Dermis microvascular lymphatic vessel endothelial cell (primary cell): ENCODE measurements at places on chromosomes 12 and 14.
A peak's percentile ranks its signal among the peaks of the same experiment; 100 is the strongest.

- peak; percentile 36 for DNase-seq
Measured at GRCh38 chr14:74302152-74302628, 544 bp downstream of the ABCD4 start.

DNA sequence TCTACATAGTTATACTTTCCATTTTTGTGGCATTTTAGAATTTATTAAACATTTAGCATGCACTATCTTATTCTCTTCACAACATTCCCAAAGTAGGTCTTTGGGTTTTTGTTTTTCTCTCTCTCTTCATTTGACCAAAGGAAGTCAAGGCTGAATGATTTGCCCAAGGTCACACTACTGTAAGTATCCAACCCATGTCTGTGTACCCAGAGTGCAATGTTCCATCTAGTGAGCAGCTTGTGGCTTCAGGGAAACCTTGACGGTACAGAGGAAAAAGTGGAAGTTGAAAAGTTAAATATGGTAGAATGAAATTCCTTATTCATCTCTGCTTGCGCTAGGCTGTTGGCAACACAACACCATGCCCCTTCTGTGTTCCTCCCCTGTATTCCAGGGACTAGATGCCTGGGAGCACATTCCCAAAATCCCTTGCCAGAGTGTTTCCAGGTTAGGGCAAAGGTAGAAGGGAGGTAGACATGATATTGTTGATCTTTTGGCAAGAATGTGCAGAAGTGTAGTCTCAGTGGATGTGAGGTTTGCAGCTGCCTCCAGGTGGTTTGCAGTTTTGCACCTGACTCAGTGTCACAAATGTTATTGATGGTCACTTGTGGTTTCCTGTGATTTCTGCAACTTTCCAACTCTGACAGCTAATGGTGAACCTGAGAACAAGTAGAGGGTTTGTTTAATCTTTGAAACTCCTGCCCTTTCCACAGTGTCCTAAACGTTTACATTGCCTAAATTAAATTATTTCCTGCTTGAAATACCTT, 196.7 kb downstream of the RMST start:
- DNase-seq, result no peak

GRCh38 chr14:44417809-44418208, 89.3 kb downstream of the FSCB start:
- DNase-seq, result no peak

DNA sequence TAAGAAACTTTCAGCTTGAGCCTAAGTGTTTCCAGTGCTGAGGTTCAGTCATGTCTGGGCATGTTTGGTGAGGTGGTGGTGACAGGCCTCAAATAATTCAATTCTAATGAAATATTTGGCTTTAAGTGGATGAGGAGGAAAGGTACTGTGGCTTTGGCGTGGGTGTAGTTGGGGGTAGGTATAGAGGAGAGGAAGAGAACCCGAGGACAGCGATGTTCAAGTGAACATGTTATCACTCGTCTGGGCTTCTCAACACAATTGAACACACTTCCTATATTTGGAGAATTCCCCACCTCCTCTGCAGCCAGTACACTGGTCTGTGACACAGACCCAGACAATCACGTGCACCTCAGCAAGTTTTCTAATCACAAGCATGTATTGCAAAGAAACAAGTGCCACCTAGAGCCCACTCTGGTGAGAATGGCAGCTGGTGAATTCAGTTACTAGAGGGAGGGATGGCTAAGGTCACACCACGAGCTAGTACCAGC, 53.0 kb downstream of the IFNG-AS1 start:
- no peak for DNase-seq

DNA sequence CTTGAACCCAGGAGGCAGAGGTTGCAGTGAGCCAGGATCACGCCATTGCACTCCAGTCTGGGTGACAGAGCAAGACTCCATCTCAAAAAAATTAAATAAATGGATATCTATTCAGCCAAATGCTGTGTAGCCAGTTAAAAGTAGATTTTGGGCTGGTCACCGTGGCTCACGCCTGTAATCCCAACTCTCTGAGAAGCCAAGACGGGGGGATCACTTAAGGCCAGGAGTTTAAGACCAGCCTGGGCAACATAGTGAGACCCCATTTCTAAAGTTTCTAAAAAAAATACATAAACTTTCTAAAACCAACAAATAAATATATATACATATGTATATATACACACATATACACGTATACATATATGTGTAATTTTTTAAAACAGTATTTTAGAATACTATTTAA, 188.8 kb downstream of the FBXL14 start:
- no peak for DNase-seq

- DNase-seq, result peak; percentile 19
Measured at GRCh38 chr12:79687711-79688260, 3.0 kb downstream of the PAWR start.

DNA sequence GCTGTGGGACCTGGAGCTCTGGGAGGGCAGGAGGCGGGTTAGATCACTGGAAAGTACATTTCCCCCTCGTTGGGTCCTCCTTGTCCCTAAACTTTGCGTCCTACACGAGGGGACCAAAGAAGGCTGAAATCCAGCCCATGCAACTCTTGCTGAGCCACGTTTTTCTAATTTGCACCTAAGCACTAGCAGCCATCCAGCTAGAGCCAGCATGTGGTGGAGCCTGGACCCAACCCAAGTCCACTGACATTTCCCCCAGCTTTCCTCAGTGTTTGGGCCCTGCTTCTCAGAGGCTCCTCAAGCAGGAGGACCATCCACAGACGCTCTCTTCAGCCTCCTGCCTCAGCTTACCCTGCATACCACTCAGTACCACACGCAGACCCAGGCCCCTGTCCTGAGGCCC, 49.7 kb downstream of the TSPAN11 start:
- no peak for DNase-seq

- DNase-seq, result peak; percentile 44
Measured at GRCh38 chr14:34300882-34301734, 160.9 kb downstream of the SPTSSA start.

DNA sequence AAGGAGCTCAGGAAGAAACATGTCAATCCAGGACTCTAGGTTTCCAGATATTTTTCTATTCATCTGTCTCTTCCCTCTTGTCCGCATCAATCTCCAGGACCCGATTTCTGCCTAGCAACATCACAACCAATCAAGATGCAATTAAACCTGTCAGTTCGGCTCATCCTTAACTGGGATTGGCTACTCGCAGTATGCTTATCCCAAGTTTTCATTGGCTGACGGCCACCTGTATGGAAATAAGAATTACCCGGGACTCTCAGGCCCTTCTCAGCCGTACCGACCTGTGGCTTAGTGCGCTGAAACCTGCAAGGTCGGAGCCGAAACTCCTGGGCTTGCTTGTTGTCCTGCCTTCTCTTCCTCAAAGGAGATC, 20.4 kb upstream of the ATP5MC2 start:
- DNase-seq, result peak; percentile 86

- peak; percentile 63 for DNase-seq
Measured at GRCh38 chr12:13203034-13203922, 6.8 kb downstream of the EMP1 start.

GRCh38 chr14:105850853-105851581, 324.6 kb downstream of the TMEM121 start:
- DNase-seq, result no peak

GRCh38 chr14:98323836-98324235, 948.2 kb downstream of the BCL11B start:
- DNase-seq, result no peak

DNA sequence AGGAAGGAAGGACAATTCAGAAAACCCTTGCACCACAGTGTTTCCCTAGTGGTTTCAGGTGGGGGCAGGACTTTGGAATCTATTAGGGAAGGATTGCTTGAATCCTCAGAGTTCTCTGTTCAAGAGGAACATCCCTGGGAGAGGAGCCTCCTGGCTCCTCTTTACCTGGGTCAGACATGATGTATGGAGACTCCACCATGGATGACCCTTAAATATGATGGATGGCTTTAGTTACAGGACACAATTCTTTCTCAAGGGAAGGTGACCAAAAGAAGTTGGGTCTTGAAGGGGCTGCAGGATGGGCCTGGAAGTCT, 396.6 kb downstream of the NRXN3 start:
- no peak for DNase-seq

DNA sequence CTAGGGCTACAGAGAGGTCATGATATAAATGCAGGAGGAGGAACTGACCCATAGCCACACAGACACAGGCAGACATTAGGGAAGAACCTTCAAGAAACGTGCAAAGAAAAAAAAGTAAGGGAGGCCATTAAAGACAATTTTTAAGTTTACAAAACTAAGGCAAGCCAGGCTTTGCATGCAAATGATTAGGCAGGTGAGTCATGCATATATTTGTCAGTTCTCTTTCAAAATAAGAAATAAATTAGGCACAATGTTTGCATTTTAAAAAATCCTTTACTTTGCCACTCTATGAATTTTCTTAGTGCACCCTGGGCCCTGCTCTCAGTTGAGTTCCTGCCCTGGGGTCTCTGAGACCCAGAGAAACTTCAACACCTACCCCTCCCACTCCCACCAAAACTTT, 75.0 kb downstream of the PRMT8 start:
- no peak for DNase-seq

GRCh38 chr12:118690506-118690905, 290.8 kb upstream of the SRRM4 start:
- DNase-seq, result no peak

DNA sequence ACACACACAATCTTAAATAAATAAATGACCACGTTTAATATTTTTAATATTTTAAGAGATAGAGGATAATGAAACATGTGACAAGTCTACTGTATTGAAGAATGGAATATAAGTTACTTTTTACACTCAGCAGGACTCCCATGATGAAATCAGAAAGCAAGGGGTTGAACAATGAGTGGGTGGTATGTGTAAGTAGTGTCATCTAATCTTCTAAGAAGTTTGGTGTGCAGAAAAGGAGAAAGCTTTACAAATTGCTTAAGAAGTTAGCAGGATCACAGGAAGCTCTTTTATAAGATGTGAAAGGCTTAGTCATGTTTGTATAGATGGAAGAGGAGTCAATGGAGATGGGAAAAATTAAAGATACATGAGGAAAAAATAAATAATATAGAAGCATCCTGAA, 47.8 kb downstream of the SLC15A5 start:
- no peak for DNase-seq

- DNase-seq, result no peak
Measured at GRCh38 chr14:53695692-53696214, 260.9 kb downstream of the BMP4 start.

- no peak for DNase-seq
Measured at GRCh38 chr12:116562090-116562489, 2.9 kb downstream of the MAP1LC3B2 start.

DNA sequence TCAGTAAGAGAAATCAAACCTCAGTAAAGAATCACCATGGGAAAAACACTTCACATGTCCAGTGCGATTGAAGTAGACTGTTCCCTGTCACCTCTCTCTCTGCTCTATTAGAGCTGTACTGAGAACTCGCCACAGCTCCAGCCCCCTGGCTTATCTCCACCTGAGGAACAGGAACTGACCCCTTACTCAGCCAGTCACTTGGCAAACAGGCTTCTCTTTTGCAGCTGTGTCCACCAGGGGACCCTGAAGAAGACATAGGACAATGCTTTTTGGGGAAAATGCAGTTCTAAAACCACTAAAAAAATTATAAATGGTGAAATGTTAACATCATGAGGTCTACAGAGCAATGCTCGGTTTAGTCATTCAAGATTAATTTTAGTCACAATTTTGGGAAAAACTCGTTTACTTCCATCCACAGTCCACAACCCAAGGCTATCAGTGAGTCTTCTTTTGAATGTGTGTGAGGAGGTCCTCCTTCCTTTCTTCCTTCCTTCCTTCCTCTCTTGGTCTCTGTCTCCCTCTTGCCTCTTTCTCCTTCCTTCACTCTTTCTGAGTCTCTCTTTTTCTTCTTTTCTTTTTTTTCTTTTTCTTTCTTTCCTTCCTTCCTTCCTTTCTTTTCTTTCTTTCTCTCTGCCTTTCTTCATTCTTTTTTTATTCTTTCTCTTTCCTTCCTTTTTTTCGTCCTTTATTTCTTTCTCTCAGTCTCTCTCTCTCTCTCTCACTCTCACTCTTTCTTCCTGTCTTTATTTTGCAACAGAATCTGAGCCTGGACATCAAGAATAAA, 1189.5 kb upstream of the TMEM132C start:
- no peak for DNase-seq

DNA sequence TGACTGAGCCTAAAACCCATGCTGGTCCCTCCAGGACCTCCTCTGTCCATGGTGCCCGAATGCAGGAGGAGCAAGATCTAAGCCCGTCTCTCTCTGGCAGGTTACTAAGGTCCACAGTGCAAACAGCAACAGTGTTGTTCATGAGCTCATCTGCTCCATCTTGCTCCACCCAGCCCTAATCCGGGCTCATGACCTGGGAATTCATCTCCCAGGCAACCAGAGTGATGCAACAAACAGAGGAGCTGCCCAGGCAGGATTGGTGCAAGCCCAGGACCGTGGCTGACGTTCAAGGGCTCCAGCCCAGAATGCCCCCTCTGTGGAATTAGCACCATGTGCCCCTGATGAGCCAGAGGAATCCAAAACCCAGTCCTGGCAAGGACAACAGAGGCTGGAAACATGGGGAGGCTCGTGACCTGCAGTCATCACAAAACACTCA, 29.9 kb downstream of the HSPB8 start:
- no peak for DNase-seq

DNA sequence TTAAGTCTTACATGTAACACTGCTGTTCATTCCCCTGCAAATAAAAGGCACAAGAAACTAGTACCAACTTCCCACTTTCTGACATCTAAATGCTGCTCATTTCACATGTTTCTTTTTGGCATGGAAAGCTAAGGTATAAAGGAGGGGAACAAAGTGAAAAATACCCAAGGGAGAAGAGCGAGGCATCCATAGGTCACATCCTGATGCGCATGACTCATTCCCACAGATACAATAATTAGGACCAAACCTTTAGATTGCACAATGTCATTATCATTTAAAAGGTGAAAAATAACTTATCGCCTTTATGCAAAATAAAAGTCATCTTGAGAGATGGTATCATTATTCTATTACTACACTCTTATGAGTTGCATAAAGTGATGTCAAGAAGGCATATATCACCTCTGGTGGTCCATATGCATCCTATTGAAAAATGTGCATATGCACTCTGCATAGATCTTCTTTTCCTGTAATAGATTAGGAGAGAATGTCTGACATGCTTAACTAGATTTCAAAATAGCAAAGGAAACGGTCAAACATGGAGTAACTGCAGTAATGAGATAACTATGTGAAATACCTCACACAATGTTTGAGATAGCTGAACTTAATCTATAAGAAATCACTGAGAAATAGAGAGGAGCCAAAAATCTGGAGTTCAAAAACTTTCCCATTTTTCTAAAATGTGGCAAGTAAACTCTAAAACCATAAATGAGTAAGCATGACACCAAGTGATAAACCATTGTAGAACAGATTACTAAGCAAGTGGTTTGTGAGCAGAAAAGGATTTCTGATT, 382.5 kb upstream of the TMTC1 start:
- no peak for DNase-seq

- DNase-seq, result no peak
Measured at GRCh38 chr14:83006121-83006670, 1472.5 kb upstream of the SEL1L start.

DNA sequence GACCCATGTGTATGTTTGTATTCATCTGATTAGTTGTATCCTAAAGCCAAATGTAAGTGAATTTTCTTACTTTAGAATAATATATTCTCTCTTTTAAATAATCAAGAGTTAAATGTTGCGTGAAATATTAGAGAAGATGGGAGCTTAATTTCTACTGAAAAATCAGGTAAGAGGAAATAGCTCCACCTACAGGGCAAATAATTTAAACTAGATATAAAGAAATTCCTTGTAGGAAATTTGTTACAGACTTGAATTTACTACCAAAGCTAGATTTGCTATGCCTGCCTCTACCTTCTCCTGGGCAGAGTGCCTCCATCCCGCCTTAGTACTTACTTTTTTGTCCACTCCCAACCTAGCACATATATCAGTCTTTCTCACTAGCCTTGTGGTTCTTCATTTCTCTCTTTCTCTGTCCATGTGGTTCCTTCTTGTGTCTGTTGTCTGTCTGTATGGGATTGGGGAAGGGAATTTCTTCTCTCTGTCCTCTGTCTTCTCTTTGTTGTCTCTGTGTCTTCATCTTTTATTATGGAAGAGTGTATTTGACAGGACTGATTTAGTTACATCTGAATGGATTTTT, 44.7 kb downstream of the PALS1 start:
- peak; percentile 57 for DNase-seq
